ENCODE measurements at places on chromosomes 6 and 20.

GRCh38 chr6:39294133-39294532, 20.1 kb downstream of the KCNK17 start:
- DNase-seq, result no peak

DNA sequence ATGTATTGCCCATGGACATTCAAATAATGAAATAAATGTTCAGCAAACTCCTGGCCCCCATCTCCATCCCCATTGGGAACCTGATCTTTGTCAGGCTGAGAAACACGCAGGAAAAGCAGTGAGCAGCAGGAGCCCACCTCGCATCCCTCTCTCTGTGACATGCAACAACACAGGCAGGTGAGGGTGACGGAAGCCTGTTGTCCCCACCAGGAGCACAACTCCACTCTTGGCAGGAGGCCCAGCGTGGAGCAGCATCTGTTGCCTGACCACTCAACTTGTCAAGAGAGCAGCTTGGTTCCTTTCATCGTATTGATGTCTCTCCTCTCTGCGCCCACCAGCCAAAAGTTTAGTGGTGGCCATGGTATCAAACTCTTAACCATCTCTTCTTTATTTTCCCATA, 586.9 kb upstream of the ARID1B start:
- no peak for DNase-seq

DNA sequence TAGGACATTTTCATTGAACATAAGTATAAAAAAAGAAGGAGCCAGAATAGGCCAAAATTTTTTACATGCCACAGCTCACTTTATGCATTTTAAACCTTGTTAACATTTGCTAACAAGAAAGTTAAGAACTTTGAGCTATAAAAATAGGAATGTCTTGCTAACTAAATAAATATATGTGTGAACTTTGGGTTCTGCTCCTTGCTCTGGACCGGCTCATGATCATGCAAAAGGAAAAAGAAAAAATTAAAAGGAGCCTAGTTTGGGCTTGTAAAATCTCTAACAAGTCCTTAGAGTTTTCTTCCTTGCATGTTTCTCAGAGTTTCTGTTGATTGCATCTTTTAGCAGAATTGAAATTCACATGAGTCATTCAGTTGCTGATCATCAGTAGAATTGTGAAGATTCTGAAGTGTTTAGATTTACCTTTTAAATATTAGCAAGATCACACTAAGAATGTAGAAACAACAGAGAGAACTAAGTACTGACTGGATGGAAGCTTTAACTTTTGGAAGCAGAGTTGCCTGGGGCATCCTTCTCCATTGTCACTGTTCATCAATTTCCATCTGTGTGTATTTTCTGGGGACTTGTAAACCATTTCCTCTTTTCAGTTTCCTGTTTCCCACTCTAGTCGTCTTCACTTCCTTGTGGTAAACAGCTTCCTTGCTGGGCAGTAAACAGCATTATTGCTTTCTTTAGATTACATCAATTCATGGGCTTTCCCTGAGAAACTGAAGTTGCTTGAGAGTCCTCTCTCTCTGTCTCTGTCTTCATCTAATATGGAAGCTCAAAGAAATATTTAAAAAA, 458.4 kb upstream of the BTBD3 start:
- no peak for DNase-seq

- no peak for DNase-seq
Measured at GRCh38 chr6:32842690-32843089, 1.2 kb downstream of the PSMB8 start.

- no peak for DNase-seq
Measured at GRCh38 chr6:159282421-159282820, 113.2 kb downstream of the FNDC1 start.

Measured in mucosa of gallbladder (tissue), 1 donor.